ENCODE measurements at places on chromosomes 16 and 17. TPM values are rescaled to one million over a fixed set of nuclear protein-coding genes. Genes with fewer than 3 reads are reported as not detected.

Gene AKTIP
- total RNA-seq, result 19.3 TPM

Gene ABCA10
- not detected for total RNA-seq

DNA sequence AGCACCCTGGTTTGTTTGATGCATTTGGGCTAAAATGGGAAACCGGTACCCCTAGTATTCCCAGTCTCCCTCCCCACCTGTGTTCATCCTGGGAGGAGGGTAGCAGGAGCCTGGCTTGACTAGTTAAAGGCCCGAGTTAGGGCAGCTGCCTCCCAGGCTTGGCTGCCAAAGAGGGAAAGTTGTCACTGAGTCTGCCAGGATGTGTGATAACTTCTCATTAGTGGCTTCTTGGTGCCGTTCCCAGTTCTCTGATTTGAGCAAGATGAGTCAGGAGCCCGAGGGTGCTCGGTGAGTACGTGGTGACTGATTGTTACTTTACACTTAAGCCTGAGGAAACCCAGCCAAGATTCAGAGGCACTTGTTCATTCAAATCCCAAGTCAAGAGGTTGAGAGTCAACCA lies 2.5 kb downstream of the KRT32 start:
- peak; percentile 90 for DNase-seq

DNA sequence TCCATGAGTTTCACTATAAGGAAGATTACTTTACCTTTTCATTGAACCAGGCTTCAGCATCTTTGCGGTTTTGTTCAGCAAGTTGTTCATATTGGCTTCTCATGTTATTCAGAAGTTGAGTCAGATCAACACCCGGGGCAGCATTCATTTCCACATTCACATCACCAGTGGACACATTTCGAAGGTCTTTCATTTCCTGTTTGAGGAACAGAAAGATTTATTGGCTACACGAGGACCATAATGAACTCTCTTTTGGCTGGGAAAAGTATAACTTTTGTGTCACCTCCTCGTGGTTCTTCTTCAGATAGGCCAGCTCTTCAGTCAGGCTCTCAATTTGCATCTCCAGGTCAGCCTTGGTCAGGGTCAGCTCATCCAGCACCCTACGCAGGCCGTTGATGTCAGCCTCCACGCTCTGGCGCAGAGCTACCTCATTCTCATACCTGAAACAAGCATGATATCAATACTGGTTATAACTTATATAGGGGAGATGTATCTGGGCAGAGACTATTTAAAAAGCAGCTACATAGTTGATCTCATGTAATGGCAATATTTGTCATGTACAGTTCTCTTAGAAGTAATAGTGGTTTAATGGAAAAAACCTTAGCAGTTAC lies 2.1 kb downstream of the KRT10 start:
- DNase-seq, result no peak

DNA sequence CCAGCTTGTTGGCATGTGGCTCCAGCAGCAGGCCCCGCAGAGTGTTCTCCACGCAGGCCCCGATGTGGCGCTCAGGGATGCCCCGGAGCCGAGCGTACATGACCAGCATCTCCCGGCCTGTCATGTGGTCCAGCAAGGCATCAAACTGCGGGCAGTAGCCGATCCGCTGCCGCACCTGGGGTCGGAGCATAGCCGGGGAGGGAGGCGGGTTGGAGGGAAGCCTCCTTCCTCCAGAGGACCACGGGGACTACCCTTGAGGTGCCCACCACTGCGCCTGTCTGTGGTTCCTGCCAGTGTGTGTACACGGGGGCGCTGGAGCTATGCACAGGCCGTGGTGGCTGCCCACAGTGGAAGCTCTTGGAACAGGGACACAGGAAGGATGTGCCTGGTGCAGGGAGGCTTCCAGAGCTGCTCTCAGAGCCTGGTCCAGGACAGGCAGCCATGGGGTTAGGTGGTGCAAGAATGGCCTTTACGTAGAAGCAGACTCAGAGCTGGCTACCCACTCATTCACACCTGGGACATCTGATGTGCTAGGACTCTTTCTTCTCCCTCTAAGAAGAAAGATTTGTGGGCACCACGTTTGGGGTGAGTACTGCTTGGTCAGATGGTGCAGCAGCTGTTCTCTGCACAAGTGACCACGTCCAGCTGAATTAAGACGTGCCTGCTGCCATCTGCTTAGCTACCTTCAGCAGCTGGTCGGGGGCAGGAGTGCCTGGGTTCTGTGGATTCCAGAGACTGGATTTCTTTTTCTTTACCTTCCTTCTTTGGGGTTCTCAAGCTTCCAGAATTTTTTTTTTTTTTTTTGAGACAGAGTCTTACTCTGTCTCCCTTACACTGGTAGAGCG lies 11.3 kb upstream of the RNPS1 start:
- DNase-seq, result no peak

DNA sequence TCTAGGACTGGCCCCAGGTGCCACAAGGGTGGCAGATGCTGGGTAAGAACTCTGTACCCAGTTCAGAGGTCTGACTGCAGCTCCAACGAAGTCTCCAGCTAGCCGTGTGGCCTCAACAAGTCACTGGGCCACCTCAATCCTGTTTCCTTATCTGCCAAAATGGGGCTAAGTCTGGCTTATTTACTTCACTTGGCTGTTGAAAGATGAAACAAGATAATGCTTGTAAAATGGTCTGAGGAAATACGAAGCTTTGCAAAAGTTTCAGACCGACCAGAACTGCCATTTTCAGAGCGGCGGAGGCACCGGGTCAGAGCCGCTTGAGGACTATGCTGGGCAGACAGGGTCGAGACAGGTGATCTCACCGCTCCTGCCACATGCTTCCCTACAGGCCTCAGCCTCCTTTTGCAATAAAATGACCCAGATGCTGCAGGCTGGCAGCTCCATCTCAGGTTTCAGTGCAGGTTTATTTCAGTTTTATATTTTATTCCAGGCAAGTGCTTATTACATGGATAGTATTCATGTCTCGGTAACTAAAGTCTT lies 17.2 kb downstream of the MNT start:
- DNase-seq, result no peak

DNA sequence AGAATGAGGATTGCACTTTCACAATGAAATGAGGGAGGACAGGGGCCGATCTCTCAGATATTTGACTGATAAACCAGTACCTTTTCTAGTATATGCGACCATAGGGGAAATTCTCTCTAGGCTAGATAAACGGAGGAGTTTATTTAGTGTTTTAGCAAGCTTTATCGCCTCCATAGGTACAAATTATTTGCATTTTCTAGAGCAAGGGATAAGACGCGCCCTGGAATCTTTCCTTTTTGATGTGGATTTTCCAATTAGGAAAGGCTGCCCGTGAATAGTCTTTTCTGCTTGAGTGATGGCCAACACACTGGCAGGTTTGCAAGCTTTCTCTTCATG lies 351 bp upstream of the GDPD1 start:
- no peak for DNase-seq

- no peak for DNase-seq
These were observed 668 bp upstream of the UNK start for GRCh38 chr17:75783803-75784472.

- DNase-seq, result no peak
These were observed 160.3 kb upstream of the DYNLRB2 start for GRCh38 chr16:80380514-80380913.

GRCh38 chr16:54424043-54424451 lies 137.5 kb upstream of the IRX3 start:
- no peak for DNase-seq
